ENCODE measurements at places on chromosomes 5 and 9.

GRCh38 chr5:168734119-168734518, 155.0 kb upstream of the PANK3 start:
- DNase-seq, result no peak

- no peak for DNase-seq
Measured at GRCh38 chr5:69006030-69006429, 87.8 kb upstream of the SLC30A5 start.

DNA sequence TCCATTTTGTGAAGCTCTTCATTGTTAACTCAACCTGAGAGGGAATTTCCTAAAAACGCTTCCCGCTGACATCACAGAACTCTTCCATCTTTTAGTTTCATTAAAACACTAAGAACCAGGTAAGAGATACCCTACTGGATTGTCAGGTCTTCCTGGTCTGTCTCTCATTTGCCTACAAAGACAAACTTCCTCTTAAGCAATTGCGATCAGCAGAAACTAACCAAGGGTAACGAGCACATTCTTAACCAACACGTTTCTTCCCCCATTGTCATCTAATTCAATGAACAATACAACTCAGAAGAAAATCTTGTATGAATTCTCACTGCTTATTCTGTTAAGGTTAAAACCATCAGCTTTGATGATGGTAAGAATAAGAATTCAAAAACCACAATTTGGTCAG, 6.6 kb downstream of the FBXW11 start:
- no peak for DNase-seq

- no peak for DNase-seq
Measured at GRCh38 chr5:172427202-172427601, 27.1 kb downstream of the SH3PXD2B start.

DNA sequence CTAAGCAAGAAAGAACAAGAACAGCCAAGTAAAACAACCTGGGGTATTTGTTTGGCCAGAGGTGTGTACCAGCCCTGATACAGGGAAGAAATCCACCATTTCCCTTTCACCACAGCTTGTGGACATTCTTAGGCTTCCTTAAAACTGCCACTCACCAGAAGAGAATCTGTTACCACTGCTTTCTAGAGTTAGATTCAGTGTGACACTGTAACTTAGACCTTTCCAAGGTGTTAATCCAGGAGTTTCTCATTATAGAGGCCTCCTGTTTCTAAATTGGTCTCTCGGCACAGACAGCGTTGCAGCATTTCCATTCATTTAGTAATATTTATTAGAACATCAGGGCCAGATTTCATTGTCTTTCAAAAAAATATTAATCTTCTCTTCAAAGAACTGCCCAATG, 55.0 kb downstream of the NIPAL4 start:
- no peak for DNase-seq

All from central memory CD4-positive, alpha-beta T cell (primary cell).